ENCODE measurements at places on chromosomes 12 and 14. TPM values are rescaled to one million over a fixed set of nuclear protein-coding genes. Genes with fewer than 3 reads are reported as not detected.

The NELL2 gene
- 0.35 TPM for polyA plus RNA-seq

The SYCP3 gene
- polyA plus RNA-seq: 0.46 TPM

The LTB4R gene
- polyA plus RNA-seq: 2.1 TPM

The ASPG gene
- 2.5 TPM for polyA plus RNA-seq

The LRRC10 gene
- 0.05 TPM for polyA plus RNA-seq

The SLC6A15 gene
- 2.9 TPM for polyA plus RNA-seq

DNA sequence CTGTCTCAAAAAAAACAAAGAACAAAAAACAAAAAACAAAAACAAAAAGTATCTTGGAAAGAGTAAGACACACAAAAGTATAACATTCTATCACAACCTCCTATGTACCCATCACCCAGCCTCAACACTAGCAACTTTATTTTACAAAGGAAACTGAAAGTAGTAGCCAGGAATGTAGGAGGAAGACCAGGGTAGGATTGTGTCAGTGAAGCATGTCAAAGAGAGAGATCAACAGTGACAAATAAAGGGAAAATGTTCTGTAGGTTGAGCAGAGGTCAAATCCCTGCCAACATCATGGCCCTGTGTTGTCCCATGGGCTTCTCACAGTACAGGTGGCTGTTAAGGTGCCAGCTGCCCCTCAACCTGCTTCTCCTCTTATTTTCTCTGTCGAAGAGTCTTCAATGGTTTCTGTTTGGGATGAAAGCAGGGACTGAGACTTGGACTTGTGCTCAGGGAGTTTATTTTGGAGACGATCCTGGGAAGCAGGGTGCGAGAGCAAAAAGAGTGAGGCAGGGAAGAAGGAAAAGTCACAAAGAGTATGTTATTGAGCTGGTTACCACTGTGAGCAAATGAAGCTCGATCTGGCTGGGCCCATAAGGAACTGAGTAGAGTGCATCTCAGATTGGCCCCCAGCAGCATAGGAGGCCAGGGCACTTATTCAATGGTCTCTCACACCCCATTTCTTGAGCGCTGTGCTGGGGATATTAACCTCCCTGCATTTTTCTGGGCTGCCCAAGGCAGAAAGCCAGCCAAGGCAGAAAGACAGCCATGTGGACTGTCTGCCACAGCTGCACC lies 29.4 kb upstream of the CTDSP2 start:
- no peak for DNase-seq

GRCh38 chr14:60622917-60623257 lies 26.4 kb downstream of the SIX1 start:
- no peak for DNase-seq

GRCh38 chr12:89436062-89436461 lies 83.8 kb upstream of the DUSP6 start:
- no peak for DNase-seq

GRCh38 chr14:105091054-105091516 lies 25.9 kb upstream of the GPR132 start:
- no peak for DNase-seq

- no peak for DNase-seq
These were observed 456.9 kb upstream of the SYT1 start for GRCh38 chr12:78407722-78408121.

- no peak for DNase-seq
These were observed 27.1 kb downstream of the SLC25A29 start for GRCh38 chr14:100279133-100279532.

DNA sequence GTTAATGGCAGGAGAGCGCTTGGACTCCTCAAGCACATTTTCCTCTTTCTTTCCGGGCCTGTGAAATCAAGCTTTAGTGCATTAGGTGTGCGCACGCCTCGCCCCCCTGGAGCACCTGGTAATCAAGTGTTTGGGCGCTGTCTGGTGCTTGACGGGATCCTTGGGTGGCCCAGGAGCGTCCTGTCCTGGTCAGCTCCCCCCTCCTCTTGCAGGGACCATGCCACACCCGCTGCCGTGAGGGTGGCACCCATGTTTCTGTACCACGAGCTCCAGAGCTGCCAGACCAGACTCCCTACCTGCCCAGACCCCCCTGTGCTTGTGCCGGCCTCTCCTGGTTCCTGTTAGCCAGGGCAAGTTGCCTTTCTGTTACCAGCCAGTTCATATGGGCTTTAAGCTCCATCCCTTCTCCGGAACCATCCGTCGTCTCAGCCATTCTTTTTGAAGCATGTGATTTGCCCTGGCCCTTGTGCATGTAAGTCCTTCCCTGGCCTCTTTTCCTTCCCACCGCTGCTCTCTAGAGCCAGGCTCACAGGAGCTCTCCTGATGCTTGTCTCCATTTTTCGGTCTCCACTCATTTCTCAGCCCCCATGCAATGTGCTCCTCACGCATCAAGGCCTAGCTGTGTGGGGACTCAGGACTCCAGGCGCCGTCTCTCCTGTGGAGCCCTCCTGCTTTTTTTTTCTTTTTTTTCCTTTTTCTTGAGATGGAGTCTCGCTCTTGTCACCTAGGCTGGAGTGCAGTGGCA lies 66.1 kb downstream of the EP400 start:
- no peak for DNase-seq

DNA sequence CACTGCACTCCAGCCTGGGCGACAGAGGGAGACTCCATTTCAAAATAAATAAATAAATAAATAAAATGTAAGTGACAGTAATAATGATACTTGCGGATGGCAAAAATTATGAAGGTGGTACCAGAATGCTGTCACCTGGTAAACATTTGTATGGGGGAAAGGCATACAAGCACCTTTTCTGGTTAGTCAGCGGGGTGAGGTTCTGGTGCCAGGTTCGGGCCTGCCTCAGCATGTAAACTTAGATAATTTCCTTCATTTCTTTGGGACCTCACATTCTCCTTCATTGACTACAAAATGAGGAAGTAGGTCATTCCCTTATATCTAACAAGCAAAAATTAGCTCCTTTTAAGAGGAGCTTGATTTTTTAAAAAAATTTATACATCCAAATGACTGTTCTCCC lies 10.8 kb downstream of the VTI1B start:
- no peak for DNase-seq

GRCh38 chr14:103782376-103782775 lies 65.0 kb downstream of the PPP1R13B start:
- DNase-seq: no peak

DNA sequence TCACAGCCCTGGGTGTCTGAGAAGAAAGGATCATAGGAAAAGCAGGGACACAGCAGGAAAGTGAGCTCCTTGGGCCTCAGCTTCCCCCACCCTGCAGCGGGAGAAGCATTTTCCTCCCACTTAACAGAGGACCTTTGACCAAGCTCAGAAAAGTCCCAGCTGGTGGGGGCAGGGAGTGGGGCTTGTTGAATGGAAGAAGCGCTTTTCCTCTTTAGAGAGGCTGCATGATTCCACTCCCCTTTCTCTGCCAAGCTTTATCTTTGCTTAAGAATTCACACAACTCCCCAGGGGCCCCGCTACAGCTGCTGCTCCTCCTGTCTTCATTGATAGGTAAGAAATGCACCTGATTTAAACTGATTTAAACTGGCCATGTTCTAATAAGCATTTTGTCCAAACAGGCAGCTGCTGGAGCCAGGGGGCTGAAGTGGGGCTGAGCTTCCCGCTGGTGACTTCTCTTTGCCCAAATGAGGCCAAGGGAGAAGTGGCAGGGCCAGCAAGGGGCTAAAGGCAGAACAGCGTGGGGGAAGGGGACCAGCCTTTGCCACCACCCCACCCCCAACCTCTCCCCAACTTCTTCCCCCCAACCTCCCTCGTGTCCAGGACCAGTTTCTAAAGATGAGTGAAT lies 1.7 kb upstream of the PAPLN start:
- no peak for DNase-seq

DNA sequence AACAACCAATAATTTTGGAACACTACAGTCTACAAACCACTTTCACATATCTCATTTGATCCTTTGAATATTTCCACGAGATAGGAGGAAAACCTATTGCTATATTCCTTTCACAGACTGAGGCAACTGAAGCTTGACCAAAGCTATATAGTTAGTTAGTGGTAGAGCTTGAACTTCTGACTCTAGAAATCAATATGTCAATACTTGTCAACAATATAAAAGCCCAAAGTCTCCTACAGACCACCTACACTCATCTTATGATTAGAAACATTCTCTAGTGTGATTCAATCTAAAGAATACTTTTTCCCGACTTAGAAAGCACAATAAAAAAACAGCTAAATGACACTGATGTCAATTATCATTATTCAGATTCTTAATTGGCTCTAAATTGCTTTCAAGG lies 139.4 kb downstream of the RPS29 start:
- DNase-seq: no peak

DNA sequence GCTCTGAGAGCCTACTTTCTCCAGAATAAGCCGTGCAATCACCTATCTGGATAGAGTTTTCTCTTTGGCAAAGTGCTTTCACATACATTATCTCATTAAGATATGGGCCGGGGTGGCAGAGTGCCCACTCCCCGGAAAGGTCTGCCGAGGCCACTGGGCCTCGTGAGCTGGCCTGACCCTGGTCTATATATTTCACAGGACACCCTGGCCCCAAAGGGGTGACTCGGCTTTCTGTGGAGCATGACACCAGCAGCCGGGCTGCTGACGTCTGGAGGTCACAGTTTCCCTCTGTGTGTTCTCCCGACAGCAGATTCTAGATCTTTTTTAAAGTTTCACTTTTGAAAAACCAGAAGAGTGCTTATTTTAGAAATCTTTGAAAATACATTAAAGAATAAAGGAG lies 27.9 kb upstream of the ATP2A2 start:
- DNase-seq: no peak

DNA sequence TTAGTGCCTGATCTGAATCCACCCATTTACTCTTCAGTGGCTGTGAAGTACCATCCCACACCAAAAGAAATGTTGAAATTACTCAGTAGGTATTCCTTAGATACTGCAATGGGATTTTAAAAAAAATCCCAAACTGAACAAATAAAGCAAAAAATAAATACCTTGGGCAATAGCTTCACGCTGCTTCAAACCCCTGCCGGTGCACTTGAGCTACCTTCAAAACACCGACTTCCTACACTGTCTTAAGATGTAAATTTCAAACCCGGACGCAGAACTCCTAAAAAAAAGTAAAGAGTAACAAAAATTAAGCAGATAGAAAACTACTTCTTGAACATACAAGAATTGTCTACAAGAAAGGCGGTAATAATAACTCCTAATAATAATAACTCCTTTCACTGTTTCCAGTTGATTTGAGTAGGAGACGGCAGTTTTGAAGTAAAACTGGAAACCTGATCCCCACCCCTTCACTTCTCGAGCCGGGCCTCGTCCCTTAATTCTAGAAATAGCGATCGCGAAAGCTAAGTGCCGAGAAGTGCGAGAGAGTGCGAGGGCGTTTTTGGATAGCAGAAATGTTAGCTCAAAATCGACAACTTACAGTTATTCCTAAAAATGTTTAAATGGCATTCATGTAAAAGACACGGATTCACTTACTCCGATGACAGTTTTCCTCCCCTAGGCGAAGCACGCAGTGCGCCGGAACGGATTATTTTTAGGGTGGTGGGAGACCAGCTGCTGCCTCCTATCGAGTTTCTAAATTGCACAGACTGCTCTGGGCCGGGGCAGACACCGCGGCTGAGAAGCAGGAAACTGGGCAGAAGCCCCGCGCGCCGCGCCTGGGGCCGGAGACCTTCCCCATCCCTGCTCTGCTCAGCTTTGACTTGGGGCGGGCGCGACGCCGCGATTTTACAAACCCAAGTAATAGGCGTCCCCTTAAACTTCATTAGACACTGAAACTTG lies at the start of gene ABCC9:
Gene ABCC9, minus strand, starts transcription at position 878 of the 957 bp plus-strand sequence. CDS start 4,752 bp downstream, outside the sequence.
- peak; percentile 38 for DNase-seq

GRCh38 chr14:80987235-80988032 lies 32.0 kb downstream of the TSHR start:
- DNase-seq: no peak

- no peak for DNase-seq
These were observed 28.3 kb downstream of the GALNT9 start for GRCh38 chr12:132300789-132301722.

DNA sequence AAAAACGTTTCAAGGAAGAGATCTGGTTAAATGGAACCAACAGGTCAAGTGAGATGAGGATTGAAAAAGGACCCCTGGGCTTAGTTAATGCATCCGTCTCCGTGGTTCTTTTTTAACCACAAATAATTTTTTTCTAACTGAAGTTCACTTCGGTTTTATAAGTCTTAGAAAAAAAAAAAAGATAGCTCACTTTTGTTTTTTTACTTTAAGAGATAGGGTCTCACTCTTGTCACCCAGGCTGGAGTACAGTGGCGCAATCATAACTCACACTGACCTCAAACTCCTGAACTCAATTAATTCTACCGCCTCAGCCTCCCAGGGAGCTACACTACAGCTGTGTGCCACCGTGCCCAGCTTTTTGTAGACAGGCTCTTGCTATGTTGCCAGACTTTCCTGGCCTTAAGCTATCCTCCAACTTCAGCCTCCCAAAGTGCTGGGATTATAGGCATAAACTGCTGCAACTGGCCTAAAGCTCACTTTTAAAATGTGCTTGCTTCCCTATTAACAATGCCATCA lies 11.8 kb downstream of the HNRNPC start:
- no peak for DNase-seq

GRCh38 chr14:103739793-103740501 lies 24.3 kb downstream of the ZFYVE21 start:
- DNase-seq: no peak

DNA sequence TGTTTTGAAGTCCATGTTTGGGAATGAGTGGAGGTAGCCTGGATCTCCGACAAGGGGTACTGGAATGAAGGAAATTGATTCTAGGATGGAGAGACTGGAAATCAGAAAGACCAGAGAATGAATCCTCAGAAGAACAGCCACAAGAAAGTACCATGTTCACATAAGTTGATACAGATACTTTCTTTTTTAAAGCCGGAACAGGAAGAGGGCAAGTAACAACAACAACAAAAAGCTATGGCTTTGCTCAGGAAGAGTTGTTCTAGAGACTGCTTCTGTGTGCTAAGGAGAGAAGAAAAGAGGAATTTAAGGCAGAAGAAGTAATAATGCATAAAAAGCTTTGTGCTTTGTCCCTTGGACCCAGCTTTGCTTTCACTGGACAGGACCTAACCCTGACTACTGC lies 6.2 kb downstream of the TC2N start:
- no peak for DNase-seq

DNA sequence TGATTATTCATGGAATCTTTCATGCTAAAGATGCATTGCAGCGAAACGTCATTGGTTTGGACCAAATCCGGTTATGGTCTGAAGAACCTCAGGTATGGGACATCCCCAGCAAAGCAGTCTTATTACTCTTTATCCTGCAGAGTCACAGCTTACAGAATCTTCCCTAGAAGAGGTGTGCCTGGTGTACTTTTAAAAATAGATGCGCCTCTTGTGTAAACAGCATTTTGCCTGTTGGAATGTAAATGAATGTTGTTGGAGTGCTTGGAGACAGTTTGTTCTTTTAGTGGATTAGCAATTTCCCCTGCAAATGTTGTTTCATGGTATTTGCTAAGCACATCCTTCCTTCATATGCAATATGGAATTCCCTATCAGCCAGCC lies 242.5 kb downstream of the ZFP36L1 start:
- no peak for DNase-seq

DNA sequence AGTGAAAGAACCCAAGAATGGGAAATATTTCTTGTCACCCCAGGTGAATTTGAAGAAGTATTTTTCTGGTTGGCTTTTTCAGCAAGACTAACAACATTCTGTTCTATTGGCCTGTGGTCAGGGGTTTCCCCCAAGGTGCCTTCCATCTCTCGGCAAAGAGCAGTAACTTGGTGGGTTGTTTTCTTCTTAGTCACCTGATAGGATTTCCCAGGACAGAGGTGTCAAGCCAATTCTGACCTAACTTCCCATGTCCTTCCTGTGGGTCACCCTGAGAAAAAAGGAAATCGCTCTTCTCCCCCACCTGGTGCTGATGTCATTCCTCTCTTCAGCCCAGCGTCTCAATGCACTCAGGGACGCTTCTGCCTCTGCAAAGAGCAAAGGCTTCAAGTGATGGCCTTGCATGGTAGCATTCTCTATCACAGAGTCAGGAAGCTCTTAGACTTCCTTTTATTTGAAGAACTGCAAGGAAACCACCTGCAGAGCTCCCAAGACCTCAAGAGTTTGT lies 16.1 kb upstream of the IFNG start:
- no peak for DNase-seq
